ENCODE measurements at places on chromosomes 4 and X. TPM values are rescaled to one million over a fixed set of nuclear protein-coding genes. Genes with fewer than 3 reads are reported as not detected.

The BEX1 gene
- not detected for total RNA-seq

The L1CAM gene
- 9.7 TPM for total RNA-seq

The EFHC2 gene
- total RNA-seq: 0.32 TPM

The LGI2 gene
- total RNA-seq: not detected

The CSAG1 gene
- total RNA-seq: not detected

The CHIC1 gene
- total RNA-seq: 6.5 TPM

The TEX13D gene
- total RNA-seq: not detected

The FGD1 gene
- 0.07 TPM for total RNA-seq

The BMX gene
- not detected for total RNA-seq

The CXorf38 gene
- 21.2 TPM for total RNA-seq

The RNF128 gene
- total RNA-seq: not detected
